NCI-H2081 (cell line): ENCODE measurements at places on chromosomes 2 and 18.

GRCh38 chr2:85577386-85578242, at the start of gene VAMP8:
Gene VAMP8, plus strand, starts transcription at chr2:85577586. Its CDS starts 61 bp downstream, at chr2:85577647.
- DNase-seq: no peak

GRCh38 chr2:170743530-170744239, 26.5 kb upstream of the ERICH2 start:
- no peak for DNase-seq

DNA sequence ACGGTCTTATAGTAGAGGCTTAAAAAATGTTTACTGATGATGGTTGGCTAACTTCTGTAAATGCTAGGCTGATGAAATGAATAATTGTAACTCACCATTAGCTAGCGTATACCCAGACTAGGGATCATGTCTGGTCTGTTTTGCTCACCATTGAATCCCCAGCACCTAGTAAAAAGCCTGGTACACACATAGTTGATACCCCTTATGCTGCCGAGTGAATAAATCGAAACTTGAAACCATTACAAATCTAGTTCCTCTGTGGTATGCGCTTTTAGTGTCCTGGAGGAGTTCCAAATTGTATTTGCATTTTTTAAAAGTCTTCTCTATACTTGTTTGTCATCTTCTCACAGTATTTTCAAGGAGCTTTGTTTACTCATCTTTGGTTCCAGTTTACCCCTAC, 1.3 kb downstream of the TAF1B start:
- no peak for DNase-seq

- no peak for DNase-seq
Measured at GRCh38 chr2:191543708-191544107, 134.2 kb upstream of the NABP1 start.

DNA sequence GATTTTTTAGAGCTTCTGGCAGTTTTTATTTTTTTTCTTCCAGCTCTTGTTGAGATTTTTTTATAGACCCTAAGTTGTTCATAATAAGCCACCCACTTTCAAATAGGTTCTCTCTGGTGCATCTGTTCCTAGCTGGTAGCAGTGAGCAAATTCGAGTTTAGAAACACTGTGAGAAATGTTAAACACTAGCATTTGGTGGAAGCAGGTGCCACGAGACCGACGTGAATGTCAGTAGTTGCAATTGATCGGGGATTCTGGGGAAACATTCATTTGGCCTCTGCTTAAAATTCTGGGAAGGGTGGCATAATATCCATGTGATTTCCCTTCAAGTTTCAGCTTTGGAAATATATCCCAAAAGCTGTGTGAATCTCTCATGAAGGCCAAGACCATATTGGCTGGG, 435.0 kb downstream of the RNF144A start:
- no peak for DNase-seq

DNA sequence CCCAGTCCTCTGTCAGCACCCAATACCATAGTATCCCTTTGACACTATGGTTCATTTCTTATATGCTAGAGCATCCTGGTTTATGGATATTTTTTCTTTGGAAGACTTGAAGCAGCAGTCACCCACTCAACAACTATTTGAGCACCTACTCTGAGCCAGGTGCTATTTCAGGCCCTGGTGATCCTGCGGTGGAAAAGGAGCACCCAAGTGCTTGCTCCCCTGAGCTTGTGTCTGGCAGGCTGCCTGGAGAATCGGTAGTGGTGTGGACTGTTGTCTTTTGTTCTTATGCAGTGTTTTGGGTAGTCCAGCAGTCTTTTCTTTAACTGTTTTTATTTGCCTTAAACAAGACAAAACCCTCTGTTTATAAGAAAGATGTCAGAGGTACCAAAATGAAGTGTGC, 28.9 kb downstream of the NCK2 start:
- DNase-seq: no peak

DNA sequence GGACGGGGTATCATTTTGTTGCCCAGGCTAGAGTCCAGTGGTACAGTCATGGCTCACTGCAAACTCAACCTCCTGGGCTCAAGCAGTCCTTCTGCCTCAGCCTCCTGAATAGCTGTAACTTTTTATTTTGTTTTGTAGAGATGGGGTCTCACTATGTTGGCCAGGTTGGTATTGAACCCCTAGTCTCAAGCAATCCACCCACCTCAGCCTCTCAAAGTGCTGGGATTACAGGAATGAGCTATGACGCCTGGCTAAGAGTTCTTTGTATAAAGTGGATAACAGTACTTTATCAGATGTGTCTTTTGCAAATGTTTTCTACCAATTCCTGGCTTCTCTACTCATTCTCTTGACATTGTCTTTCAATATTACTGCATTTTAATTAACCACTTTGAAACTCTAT, 17.1 kb upstream of the NT5DC4 start:
- no peak for DNase-seq
